ENCODE measurements at places on chromosomes 2 and 18.

DNA sequence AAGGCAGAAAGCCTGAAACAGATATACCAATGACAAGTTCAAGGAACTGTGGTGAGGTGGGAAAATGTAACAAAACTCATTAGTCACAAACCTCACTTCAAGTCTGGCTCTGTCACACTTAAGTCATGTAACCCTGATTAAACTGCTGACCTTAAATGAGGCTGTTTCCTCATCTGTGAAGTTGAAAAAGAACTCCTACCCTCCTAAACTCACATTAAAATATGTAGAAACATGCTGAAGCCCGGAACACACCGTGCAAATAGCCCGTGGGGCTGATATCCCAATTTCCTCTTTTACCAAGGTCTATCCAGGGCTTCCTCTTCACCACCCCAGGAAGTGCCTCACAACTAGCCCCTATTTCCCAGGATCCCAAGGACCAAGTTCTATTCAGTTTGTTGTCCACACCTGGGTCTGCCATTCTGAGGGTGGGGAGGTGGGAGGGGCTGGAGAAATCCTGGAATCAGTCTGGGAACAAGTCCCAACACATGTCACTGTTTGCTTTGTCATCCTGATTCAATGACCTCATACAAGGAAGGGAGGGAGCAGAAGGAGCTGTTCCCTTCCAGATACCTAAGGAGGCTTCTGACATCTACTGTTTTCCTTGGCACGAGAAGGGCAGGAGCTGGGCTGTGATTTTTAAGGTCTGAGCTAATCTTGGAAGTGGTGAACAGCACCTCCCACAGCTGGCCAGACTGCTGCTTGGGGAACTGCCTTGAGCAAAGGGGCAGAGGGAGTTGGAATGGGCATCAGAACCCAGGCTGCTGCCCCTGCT, 42.3 kb downstream of the SLC4A1AP start:
- no peak for DNase-seq

DNA sequence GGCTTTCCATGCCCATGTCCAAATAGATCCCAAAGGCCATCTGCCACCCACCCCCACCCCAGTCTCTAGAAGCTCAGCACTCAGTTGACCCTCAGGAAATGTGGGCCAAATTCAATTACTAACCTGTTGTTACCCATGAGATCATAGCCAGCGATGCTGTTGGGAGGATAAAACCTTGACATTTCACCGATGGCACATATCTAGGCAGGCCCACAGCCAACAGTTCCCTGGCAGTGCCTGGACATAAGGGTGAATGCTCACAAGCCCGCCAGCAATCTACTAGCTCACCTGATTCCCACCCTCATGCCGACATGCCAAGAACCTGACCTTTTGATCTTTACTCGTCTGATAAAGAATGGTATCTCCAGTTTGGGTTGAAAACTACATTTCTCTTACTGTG, 11.8 kb upstream of the ACOXL start:
- DNase-seq = no peak

DNA sequence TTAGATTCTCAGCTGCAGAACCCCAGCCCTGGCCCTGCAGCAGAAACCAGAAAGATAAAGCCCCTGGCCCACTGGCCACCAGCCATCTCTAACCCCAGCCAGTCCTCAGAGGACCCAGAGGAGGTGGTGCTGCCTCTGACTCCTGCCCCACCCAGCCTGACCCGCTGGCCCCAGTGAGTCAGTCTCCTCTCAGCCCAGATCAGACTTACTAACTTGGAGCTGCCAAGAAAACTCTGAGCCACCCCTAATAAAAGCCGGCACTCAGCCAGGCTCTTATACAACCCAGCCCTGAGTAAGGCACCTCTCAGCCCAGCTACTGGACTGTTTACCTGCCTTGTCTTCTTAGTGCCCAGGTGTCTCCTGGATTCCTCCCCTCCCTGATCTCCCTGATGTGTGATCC, 2.0 kb downstream of the SLC14A2 start:
- no peak for DNase-seq

DNA sequence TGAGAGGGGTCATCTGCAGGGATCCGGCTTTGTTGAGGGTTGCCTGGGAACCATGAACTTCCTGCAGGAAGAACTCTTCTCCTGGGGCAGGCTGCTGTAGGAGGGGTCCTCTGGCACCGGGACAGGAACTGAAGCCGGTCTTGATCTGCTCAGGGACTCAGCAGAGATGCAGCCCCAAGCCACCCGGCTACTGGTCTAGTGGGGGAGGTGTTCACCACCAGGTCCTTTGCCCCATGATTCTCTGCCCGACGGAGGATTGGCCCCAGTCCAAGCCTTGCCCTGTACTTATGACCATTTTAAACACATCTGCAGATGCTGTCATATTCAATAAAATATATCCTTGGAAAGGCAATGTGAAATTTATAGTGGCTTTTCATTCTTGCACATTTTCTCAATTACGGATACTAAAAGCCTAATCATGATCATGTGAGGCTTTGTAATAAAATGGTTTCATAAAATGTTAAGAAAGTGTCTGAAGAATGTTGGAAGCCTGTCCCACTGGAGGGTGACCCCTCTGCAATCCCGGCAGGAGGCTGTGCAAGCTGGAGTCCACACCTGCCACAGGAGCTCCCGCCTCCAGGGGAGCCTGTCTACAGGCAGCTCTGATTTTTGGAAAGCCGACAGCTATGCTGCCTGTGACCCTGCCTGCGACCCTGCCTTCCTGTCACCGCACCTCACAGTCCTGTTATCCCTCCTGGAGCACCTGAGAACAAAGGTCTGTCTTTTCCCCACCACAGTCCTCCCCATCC, 98.8 kb upstream of the TAF1B start:
- no peak for DNase-seq

- DNase-seq = no peak
Observed at GRCh38 chr2:163690896-163691295, 44.9 kb downstream of the FIGN start.

- DNase-seq = no peak
Observed at GRCh38 chr2:44171018-44171417, 2.3 kb downstream of the PPM1B start.

DNA sequence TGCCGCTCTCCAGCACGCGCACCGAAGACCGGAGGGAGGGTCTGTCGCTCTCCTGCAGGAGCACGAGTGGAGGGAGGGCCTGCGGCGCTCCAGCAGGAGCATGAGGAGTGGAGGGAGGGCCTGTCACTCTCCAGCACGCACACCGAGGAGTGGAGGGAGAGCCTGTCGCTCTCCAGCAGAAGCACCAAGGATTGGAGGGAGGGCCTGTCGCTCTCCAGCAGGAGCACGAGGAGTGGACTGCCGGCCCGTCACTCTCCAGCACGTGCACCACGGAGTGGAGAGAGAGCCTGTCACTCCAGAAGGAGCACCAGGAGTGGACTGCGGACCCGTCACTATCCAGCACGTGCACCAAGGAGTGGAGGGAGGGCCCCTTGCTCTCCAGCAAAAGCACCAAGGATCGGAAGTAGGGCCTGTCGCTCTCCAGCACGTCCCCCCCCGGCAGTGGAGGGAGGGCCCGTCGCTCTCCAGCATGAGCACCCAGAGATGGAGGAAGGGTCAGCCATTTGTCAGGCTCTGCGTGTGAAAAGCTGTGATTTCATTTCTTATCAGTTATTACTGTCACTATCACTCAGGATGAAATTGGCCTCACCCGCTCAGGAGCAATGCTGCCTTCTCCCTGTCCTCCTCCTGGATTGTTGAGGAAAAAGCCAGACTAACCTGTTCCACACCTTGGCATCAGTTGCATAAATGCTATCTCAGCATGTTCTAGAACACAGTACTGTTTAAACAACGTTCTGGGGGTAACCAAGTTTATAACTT, 35.9 kb downstream of the ADI1 start:
- DNase-seq = no peak

DNA sequence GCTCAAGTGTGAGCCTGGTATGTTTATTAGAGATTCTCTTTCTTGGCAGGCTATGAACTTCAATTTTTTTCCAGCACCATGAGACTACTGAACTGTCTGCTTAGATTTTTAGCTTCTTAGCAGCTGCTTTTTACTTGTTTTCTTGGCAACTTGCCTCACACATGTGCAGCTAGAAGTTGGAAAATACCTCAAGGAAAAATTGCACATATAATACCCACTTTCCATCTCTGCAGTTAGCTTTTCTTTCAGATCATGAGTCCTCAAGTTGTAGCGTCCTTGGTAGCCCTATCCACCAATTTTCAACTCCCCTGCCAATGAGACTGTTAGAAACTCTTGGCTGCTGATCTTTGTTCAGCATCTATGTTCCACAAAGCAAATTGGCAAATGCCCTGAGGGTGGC, 302.1 kb downstream of the HRH4 start:
- DNase-seq = no peak

DNA sequence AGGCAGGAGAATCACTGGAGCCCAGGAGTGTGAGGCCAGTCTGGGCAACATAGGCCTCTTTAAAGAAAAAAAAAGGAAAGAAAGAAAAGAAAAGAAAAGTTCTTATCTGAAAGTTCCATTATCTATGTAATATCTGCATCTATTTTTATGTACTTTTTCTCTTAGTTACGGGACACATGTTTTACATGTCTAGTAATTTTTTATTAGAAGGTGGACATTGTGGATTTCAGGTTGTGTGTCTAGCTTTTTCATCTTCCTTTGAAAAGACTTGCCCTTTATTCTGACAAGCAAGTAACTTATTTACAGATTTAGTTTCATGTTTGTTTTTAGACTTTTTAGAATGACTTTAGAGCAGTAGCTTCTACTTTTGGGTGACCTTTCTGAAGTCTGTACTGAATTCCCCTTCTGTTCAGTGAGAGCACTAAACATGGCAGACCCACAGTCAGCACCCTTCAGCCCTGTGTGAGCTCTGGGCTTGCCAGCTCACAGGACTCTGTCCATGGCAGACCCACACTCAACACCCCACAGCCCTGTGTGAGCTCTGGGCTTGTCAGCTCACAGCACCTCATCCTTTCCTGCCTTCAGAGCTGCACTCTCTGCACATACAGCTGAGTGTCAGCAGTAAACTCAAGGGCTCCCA, 17.5 kb downstream of the TRAPPC12 start:
- no peak for DNase-seq

- no peak for DNase-seq
Observed at GRCh38 chr2:138364554-138365162, 136.9 kb upstream of the SPOPL start.

GRCh38 chr2:37447446-37447845, 103.0 kb downstream of the QPCT start:
- no peak for DNase-seq

- DNase-seq = no peak
Observed at GRCh38 chr2:65054749-65055421, 1.3 kb upstream of the CEP68 start.

DNA sequence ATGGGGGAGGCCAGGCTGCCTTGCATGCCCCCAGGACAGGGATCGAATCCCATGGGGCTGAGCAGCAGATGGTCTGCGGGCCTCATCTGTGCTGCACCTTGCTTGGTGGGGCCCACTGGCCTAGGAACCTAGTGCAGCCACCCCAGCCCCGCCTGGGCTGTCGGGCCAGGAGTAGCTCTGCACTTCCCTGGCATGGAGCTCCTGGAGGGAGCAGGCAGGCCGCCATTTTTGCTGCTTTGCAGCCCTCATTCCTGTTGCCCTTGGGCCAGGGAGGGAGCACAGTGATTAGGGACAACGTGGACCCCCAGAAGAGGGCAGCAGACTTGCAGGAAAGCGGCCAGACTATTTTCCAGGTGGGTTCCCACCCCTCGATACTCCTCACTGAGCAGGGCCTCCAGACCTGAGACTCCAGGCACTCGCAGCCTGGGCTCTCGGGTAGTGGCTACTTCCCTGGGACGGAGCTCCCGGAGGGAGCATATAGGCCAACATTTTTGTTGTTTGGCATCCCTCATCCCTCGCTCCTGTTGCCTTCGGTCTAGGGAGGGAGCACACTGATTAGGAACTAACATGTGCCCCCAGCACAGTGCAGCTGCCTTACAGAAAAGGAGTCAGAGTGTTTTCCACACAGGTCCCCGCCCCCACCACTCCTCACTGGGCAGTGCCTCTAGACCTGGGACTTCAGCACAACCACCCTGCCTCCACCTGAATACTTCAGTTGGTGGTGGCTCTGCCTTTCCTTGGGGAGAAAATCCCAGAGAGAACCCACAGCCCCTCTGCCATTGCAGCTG, 99.5 kb downstream of the MAIP1 start:
- DNase-seq = no peak

GRCh38 chr2:211611061-211611518, 927.5 kb downstream of the ERBB4 start:
- DNase-seq = no peak

GRCh38 chr2:206158563-206159345, 490 bp downstream of the NDUFS1 start:
- DNase-seq = no peak

DNA sequence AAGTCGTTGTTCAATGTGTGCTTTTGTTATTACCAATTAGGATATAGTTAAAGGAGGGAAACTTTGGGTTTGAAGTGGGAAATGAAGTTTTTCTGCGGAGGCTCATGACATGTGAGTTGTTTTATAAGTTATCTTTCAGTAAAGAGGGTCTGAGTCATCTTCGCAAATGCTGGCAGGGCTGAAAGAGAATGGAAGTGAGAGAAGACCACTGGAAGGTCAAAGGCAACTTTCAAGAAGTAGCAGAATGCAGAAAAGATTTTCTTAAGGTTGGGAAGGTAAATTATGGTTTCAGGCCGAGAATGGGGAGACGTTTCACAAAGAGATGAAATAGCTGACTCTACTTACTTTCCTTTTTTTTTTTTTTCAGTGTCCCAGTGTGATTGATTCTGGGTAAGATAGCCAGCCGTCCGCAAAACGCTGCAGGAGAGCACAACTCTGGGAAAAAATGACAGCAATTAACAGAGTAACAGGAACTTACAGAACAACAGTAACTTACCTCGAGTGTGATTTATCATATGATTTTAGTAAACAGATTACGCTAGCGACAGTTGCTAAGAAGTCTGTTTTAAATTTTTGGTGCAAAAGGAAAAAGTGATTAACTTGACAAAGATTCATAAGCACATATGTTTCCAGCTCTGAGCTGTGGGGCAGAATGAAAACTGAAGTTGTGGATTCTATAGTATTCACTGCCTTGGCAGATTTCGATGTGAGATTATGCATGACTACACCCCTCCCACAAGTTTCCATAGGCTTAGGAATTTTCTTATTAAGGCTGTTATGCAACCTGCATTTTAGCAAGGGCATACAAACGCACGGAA, 46.8 kb upstream of the ACTR3 start:
- DNase-seq = no peak

DNA sequence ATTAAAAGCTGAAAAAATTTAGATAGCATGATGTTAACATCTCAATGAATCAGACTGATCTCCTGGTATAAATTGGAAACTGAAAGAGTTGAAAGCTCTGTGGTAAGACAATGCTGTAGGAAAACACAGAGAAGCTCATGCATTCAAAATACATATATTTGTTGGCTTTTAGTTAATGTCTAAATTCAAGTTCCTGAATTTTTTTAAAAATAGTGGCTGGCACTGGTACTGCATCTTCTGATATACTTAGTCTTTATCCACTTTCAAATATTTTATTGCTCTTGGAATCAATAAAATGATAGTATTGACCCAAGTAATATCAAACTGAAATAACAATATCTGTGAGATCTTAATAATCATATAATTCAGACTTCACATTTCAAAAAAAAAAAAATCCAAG, 151.4 kb upstream of the FIGN start:
- DNase-seq = no peak

DNA sequence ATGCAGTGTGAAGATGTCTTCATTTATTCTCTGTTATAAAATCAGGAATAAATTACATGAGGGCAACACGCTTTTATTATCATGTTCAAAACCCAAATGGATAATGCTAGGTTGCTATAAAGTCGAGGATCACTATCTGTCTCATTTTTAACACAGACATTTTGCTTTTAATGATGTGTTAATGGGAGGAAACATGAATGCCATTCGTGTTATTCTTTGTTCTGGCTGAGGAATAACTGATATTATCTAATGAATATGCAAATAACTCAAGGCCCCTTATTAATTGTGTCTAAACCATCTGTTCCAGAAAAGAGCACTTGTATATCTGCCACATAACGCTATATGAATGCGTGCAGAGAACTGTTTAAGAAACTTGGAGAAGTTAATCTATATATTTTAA, 576.1 kb downstream of the DCDC2C start:
- DNase-seq = no peak
